ENCODE measurements at places on chromosomes 11 and 22.

GRCh38 chr11:1843098-1843473 lies 4.3 kb downstream of the TNNI2 start:
- DNase-seq: no peak

GRCh38 chr11:47711816-47712215 lies 3.4 kb downstream of the AGBL2 start:
- no peak for DNase-seq

- DNase-seq: no peak
Measured at GRCh38 chr11:101840704-101841103, 74.1 kb upstream of the CEP126 start.

GRCh38 chr22:32617903-32618302 lies 143.3 kb downstream of the FBXO7 start:
- no peak for DNase-seq

GRCh38 chr11:2792381-2793250 lies 92.8 kb upstream of the KCNQ1OT1 start:
- DNase-seq: peak; percentile 13

Data from glutamatergic neuron (in vitro differentiated cells).